Fibroblast of lung (primary cell): ENCODE measurements at places on chromosomes 11 and 22. TPM values are rescaled to one million over a fixed set of nuclear protein-coding genes. Genes with fewer than 3 reads are reported as not detected.

Gene FAM227A
- 0.66 and 0.77 TPM in 2 replicates for total RNA-seq

Gene NCAM1
- total RNA-seq: 0.51 and 2.6 TPM in 2 replicates

Gene SLC25A1
- 72.2 and 161 TPM in 2 replicates for total RNA-seq

Gene KRTAP5-11
- not detected in 2 replicates for total RNA-seq

Gene CYTH4
- total RNA-seq: under 0.01 and 0.26 TPM in 2 replicates

Gene PSMA1
- total RNA-seq: 136 and 165 TPM in 2 replicates

- no peaks in the 10 kb centered on the region for H3K27me3 ChIP-seq
- no peak overlapping the region for H3K27ac ChIP-seq
- H3K36me3 ChIP-seq: peaks cover 15% of the 10 kb centered on the region
- no peak for DNase-seq
Observed at GRCh38 chr11:116857316-116857715, 19.9 kb upstream of the APOA1 start.

- DNase-seq: peak; percentile 26
- peaks cover 2% of the 10 kb centered on the region for H3K4me1 ChIP-seq
- no peaks in the 10 kb centered on the region for H3K27me3 ChIP-seq
- no peak overlapping the region for H3K4me3 ChIP-seq
- H3K27ac ChIP-seq: no peak overlapping the region
Observed at GRCh38 chr11:73426219-73426850, 50.1 kb downstream of the RELT start.

GRCh38 chr11:71452199-71453036 lies 585 bp upstream of the NADSYN1 start:
- H3K27ac ChIP-seq: peak overlapping the region; percentile 17
- peaks cover 7% of the 10 kb centered on the region for H3K36me3 ChIP-seq
- DNase-seq: peak; percentile 65

GRCh38 chr11:11070976-11071375 lies 213.1 kb upstream of the ZBED5 start:
- H3K27me3 ChIP-seq: peaks cover 16% of the 10 kb centered on the region
- H3K4me1 ChIP-seq: no peaks in the 10 kb centered on the region
- no peak for DNase-seq
- no peaks in the 10 kb centered on the region for H3K36me3 ChIP-seq

GRCh38 chr11:5992150-5992549 lies 5.4 kb upstream of the OR52L1 start:
- DNase-seq: no peak
- no peak overlapping the region for H3K27ac ChIP-seq
- no peak overlapping the region for H3K4me3 ChIP-seq

DNA sequence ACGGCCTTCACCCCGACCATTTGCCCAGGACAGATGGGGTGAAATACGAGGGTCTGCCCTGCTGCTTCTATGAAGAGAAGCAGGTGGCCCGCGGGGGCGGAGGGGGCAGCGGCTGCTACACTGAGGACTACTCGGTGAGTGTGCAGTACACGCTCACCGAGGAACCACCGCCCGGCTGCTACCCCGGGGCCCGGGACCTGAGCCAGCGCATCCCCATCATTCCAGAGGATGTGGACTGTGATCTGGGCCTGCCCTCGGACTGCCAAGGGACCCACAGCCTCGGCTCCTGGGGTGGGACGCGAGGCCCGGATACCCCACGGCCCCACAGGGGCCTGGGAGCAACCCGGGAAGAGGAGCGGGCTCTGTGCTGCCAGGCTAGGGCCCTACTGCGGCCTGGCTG lies 11.2 kb downstream of the C22orf31 start:
- H3K36me3 ChIP-seq: peaks cover 4% of the 10 kb centered on the region
- DNase-seq: no peak
- no peaks in the 10 kb centered on the region for H3K4me1 ChIP-seq
- H3K27me3 ChIP-seq: no peaks in the 10 kb centered on the region
- H3K27ac ChIP-seq: no peak overlapping the region

DNA sequence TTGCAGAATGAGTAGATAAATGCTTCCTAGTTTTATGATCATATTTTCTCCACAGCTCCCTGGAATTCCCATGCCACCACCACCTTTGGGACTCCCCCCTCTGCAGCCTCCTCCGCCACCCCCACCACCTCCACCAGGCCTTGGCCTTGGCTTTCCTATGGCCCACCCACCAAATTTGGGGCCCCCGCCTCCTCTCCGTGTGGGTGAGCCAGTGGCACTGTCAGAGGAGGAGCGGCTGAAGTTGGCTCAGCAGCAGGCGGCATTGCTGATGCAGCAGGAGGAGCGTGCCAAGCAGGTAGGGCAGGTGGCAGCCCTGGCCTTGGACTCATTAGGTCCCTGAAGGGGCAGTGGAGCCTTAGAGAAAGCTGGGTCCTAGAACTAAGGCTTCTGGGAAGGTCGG lies 2.9 kb downstream of the SF3B2 start:
- H3K4me3 ChIP-seq: no peak overlapping the region
- H3K36me3 ChIP-seq: peaks cover 17% of the 10 kb centered on the region
- peaks cover 4% of the 10 kb centered on the region for H3K4me1 ChIP-seq
- no peaks in the 10 kb centered on the region for H3K27me3 ChIP-seq

DNA sequence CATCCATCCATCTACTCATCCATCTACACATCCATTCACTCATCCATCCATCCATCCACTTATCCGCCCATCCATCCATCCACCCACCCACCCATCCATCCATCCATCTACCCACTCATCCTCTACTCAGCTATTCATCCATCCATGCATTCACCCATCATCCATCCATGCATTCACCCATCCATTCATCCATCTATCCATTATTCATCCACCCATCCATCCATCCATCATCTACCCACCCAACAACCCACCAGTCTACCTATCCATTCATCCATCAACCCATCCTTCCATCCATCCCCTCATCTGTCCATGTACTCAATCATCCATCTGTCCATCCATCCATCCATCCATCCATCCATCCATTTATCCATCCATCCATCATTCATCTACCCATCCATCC lies 972.7 kb downstream of the BRD1 start:
- H3K36me3 ChIP-seq: no peaks in the 10 kb centered on the region
- no peak overlapping the region for H3K27ac ChIP-seq
- H3K4me3 ChIP-seq: no peak overlapping the region
- no peaks in the 10 kb centered on the region for H3K27me3 ChIP-seq
- DNase-seq: no peak

DNA sequence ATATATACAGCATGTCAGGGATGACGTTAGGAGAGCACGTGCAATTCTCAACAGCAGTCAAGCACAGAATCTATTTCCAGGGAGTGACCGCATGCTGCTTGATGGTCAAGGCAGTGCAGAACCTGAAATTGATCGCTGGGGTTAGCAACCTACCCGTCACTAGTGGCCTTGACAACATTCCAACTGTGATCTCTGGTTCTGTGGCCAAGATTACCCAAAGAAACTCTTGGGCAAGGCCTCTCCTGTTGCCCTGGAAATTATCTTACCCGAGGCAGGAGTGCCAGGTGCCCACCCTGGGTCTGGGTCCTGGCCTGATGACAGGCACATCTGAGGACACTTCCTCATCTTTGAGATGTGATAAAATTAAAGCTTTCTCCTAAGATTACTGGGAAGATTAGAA lies 2.2 kb downstream of the TM7SF2 start:
- H3K36me3 ChIP-seq: peaks cover 13% of the 10 kb centered on the region
- H3K27ac ChIP-seq: no peak overlapping the region
- no peak for DNase-seq
- H3K4me3 ChIP-seq: no peak overlapping the region

DNA sequence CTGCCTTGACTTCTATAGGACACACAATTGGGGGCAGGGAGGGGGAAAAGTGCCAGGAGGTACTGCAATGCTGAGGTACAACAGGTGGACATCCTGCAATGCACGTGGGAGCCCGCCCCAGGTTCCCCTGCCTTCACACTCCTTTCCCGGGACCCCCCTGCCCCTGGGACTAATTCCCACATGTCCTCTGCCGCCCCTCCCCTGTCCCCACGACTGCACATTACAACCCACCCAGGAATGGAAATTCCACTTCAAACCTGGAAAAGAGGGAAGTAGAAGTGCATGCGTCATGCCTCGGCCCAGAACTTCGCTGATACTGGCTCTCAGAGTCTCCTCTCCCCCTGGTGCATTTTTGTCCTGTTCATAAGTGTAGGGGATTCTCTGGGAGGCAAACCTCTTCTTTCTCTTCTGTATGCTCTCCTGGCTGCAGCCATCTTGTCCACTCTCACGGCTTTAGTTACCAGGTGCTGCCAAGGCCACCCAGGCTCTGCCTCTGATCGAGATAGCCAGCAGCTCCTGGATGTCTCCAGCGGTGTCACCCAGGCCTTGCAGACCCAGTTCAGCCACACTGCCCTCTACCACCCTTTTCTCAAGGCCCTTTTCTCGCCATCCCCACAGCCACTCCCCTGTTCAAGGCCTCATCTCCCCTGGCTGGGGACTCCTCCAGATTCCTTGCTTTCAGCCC lies 43.7 kb downstream of the GDPD5 start:
- no peaks in the 10 kb centered on the region for H3K36me3 ChIP-seq
- peaks cover 2% of the 10 kb centered on the region for H3K27me3 ChIP-seq
- no peaks in the 10 kb centered on the region for H3K4me1 ChIP-seq
- H3K27ac ChIP-seq: no peak overlapping the region
- no peak for DNase-seq

DNA sequence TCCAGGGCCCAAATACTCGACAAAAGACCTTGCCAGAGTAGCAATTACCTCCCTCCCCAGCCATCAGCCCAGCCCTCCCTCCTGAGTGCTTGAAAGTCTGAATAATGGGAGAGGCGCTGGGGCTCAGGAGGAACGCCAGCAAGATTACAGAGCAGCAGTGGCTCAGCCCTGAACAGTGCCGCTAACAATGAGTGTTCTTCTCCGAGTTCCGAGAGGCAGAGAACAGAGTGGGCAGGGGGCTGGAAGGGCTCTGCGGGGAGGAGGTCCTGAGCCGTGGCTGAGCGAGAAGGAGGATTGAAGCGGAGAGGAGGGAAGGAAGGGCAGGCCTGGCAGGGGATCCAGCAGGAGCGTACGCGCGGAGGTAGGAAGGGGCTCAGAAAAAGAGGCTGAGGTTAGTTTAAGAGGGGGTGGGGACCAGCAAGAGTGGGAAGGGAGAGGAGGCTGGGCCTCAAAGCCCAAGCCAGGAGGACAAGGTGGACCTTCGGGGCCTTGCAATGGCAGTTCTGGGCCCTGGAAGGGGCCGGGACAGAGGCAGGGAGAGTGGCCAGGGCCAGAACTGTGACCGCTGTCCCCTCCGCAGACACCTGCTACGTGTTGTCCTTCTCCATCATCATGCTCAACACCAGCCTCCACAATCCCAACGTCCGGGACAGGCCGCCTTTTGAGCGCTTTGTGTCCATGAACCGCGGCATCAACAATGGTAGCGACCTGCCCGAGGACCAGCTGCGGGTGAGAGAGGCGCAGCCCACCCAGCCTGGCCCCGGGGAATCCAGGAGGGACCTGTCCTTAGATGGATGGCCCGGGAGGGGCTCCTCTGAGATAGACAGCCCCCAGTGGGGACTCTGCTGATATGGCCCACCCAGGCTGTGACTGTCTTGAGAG lies 20.6 kb downstream of the CYTH4 start:
- H3K27ac ChIP-seq: peak overlapping the region; percentile 50
- peak; percentile 41 for DNase-seq
- no peaks in the 10 kb centered on the region for H3K27me3 ChIP-seq
- peaks cover 33% of the 10 kb centered on the region for H3K4me1 ChIP-seq

DNA sequence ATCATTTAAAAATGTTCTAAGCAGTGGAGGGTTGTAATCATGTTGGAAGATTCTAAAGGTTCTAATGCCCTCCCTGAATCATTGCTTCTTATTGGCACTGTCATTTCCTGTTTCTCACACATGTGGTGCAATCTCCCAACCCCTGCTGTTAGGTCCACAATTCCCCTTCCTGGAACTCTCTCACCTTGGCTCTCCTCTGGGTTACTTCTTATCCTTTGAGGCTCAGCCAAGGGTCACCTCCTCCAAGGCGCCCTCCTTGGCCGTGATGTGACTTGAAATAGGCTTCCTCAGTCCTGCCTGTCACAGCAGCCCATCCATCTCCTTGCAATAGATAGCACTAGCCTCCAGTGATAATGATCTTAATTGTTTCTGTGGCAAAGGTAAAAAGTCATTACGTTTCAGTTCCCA lies 149.8 kb downstream of the TTC17 start:
- H3K27me3 ChIP-seq: no peaks in the 10 kb centered on the region
- H3K36me3 ChIP-seq: no peaks in the 10 kb centered on the region
- no peak overlapping the region for H3K27ac ChIP-seq
- H3K4me1 ChIP-seq: no peaks in the 10 kb centered on the region

DNA sequence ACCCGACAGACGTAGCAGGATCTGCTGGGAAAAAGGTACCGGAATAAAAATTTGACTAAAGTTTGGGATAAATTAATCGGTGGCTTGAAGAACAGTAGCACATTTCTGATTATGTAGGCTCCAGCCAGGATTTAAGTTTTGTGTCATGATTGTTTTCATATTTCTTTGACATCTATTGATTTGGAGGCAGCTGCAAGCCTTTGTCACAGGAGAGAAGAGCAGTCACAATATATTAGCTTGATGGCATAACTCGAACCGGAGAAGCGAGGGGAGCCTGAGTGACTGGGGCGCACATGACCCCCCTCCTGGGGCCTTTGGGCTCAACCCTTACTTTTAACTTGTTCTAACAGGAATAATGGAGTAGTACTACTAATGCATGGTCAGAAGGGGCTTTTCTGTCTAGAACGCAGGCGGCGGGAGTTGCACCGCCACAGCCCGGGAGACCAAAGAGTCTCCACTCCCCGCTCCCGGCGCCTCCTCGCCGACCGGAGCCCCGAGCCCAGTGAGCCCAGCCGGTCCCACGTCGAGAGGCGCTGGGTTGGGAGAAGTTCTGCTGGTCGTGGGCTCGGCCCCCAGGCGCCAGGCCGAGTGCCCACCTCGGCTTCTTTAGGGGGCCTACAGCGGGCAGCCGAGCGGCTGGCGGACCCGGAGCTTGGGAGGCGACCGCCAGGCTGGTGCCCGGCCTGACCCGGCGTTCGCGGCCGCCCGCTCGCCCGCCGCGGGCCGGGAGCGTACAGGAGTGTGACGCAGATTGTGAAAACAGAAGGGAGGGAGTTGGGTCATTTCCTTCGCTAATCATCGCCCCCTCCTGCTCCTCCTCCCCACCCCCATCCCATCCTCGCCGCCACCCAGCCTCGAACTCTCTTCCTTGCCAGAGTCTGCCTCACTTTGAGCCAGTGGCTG lies 15.7 kb upstream of the PAX6 start:
- peak; percentile 13 for DNase-seq
- H3K4me1 ChIP-seq: no peaks in the 10 kb centered on the region
- H3K4me3 ChIP-seq: no peak overlapping the region
- H3K36me3 ChIP-seq: no peaks in the 10 kb centered on the region

DNA sequence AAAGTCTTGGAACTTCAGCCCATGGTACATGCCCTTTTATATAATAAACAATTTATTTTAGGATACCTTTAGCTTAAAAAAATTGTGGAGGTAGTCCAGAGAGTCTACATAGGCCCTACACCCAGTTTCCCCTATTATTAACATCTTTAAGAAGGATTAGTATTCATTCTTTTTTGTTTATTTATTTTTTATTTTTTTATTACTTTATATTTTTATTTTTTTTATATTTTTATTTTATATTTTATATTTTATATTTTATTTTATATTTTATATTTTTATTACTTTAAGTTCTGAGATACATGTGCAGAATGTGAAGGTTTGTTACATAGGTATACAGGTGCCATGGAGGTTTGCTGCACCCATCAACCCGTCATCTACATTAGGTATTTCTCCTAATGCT lies 15.9 kb upstream of the ABTB2 start:
- no peaks in the 10 kb centered on the region for H3K4me1 ChIP-seq
- H3K27ac ChIP-seq: no peak overlapping the region
- DNase-seq: no peak
- no peaks in the 10 kb centered on the region for H3K36me3 ChIP-seq
- H3K4me3 ChIP-seq: no peak overlapping the region

GRCh38 chr11:8386134-8386864 lies 122.6 kb upstream of the LMO1 start:
- H3K27me3 ChIP-seq: no peaks in the 10 kb centered on the region
- H3K4me3 ChIP-seq: no peak overlapping the region
- no peak overlapping the region for H3K27ac ChIP-seq
- DNase-seq: no peak
